Fibroblast of skin of abdomen (primary cell): ENCODE measurements at places on chromosomes 2 and 18.

DNA sequence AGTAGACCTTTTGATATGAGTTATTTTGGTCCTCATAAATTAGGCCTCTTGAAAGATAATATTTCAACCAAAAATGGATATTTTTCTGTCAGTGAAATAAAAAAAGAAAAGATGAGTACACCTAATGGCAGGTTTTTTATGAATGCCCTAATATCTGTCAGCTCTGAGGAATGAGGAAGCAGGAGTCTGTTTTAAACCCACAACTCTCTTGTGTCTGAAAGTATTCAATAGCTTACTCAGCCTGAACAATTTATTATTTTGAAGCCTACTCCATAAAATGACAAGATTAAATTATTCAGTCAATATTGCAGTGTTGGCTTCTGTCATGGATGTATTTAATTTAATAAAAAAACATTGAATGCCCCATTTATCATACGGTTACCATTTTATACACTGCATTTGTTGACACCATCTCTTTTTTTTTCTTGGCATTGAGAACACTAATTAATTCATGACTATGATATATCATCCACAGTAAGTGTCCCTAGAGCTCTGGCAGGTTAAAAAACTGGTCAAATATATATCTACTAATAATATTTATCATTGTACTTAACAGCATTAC, 548.2 kb downstream of the CBLN2 start:
- DNase-seq = peak; percentile 1

GRCh38 chr2:70083344-70084156, 3.7 kb upstream of the PCBP1 start:
- peak; percentile 45 for DNase-seq

DNA sequence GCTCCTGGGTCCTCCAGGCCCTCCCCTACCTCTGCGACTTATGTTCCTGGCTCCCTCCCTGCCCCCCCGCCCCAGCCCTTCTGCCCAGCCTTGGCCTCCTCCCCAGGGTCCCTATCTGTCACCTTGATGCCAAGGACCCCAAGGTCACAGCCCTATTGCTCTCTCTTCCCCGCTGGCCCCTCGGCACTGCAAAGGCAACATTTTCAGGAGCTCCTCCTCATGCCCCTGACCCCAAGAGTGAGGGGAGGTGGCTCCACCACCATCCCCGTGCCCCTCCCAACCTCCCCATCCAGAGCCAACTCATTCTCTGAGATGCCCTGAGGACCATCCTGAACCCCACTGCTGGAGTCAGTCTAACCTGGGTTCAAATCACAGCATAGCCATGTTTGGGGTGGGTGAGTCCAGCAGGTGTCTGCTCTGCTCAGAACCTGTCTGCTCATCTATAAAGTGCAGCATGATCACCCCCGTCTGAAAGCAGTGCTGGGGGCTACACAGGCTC, 11.7 kb downstream of the LIMS2 start:
- no peak for DNase-seq

- no peak for DNase-seq
Measured at GRCh38 chr2:129689653-129690448, 289.6 kb upstream of the RAB6C start.

- DNase-seq = no peak
Measured at GRCh38 chr2:39068299-39069135, 52.3 kb downstream of the SOS1 start.

- DNase-seq = no peak
Measured at GRCh38 chr2:62956651-62957050, 94.0 kb upstream of the OTX1 start.

DNA sequence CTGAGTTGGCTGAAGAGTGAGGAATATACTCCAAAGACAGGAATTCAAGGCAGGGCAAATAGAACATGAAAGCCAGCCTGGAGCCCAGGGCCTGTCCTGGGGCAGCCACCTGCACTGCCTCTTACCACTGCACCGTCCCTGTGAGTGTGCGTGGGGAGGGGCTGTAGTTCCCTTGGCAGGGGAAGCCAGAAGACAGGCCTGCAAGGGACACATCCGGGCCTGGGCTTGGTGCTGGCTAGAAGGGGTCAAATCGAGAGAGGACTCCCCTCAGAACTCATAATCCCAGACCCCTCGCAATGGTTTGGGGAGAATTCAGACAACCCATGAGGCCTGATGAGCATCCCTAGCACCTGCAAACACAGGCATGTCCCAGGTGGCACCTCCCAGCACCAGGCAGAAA, 87.0 kb downstream of the HDAC4 start:
- no peak for DNase-seq

DNA sequence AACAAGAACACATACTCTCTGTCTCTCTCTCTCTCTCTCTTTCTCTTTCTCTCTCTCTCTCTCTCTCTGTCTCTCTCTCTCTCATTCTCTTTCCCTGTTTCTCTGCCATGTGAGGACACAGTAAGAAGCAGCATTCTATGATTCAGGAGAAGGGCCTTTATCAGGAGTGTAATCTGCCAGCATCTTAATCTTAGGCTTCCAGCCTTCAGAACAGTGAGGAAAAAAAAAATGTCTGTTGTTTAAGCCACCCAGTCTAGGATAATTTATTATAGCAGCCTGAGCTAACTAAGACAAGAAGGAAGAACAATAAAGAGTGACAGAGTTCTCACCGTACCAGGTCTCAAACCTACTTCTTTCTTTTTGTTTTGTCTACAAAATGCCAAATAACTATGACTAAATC, 399.4 kb downstream of the SOCS6 start:
- no peak for DNase-seq

DNA sequence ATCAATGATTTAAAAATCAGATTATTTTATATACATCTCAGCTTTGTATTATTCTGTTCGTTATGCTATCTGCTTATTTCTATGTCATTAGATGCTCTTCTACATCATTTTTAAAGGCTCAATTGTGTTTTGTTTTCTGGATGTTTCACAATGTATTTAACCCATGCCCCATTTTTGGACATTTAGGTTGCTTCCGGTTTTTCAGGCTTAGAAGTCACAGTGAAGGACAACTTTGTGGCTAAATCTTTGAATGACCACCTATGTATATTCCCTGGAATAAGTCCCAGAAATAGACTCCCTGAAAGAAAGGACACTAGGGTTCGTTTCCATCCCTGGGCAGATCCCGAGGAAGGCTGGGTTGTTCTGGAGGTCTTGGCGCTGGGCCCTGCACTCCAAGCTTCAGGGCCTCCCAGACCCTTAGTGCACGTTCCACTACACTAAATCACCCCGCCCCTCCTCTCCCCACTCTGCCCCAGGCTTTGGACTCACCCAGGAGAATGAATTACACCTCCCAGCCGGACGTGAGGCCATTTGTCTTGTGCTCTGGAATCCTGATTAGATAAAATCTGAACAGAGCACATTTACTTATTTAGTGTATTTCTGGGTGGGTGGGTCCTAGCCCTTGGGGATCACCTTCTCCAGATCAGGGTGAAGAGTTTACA, 188.2 kb downstream of the ZFP36L2 start:
- DNase-seq = peak; percentile 75

DNA sequence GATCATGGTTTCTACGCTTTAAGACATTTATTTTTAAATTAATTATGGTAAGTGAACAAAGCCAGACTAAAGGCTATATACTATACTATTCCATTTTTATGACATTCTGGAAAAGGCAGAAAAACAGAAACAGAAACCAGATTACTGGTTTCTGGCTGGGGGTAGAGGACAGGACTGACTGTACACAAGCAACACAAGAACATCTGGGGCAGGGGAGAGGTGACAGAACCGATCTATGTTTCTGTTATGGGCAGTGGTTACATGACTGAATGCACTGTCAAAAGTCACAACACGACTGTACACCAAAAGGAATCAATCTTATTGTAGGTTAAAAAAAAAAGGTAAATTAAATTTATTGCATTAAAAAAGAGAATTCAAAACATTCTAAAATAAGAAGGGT, 64.7 kb downstream of the PTPN2 start:
- no peak for DNase-seq

- DNase-seq = no peak
Measured at GRCh38 chr2:136502660-136503059, 262.7 kb upstream of the THSD7B start.

DNA sequence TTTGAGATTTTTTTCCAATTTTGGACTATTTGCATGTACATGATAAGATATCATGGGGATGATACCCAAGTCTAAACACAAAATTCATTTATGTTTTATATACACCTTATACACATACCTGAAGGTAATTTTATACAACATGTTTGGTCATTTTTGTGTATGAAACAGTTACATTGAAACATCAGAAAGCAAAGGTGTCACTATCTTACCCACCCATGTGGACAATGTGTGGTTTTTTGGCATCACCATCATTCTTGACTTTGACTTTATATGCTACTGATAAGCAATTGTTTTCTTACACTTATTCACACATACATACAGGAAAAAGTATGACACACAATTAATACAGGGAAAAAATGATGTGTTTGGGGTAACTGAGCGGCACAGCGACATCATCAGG, 51.0 kb upstream of the ACVR1 start:
- DNase-seq = no peak

DNA sequence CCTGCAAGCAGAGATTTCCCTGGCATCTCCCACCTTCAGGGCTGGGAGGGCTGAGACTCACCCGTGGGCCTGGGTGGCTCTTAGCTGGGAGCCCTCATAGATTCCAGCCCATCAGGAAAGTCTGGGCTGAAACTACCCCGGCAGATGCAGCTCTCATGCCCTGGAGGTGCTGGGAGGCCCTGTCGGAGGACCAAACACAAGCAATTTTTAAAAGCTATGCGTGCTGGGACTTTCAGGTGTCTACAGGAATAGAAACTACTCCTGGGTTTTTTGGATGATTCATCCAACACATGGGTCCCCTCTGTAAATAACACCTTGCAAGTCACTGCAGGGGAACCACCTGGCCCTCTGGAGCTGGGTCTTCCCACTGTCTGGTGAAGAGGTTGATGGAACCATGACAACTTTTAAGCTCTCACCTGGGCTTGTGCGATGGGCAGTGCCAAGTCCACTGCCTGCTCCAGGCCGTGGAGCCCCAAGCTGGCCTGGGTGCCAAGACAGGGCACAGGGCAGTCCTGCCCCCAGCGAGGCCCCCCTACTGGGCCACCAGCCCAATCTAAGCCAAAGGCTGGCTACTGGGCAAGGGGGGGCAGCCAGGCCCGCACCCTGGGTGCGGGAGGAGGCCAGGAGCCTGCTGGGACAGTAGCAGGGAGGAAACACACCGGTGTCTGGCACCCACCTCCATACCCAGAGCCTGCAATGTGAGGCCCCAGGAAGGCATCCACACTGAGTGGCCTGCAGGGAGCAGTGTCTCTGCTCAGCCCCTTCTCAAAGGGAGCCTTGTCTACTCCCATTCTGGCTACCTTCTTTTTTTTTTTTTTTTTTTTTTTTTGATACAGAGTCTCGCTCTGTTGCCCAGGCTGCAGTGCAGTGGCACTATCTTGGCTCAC, 1.1 kb upstream of the GPR55 start:
- DNase-seq = no peak

DNA sequence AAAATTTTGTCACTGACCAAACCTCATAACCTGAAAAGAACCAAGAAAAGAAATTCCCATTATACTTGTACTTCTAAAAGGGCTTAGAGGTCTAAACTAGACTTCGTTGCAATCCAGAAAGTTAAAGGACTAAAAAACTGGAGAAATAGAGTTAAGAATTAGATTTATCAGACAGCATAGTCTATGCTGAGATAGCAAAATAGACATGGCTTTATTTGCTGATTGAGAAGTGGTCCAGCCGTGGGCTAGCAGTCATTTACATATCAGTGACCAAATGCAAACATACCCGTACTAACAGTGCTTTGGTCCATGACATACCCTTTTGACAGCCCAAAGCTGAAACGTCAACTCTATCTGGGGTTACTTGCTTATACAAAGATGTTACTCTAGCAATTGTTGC, 223.5 kb downstream of the AGPS start:
- DNase-seq = no peak

GRCh38 chr2:22002066-22002465, 878.3 kb downstream of the TDRD15 start:
- no peak for DNase-seq

DNA sequence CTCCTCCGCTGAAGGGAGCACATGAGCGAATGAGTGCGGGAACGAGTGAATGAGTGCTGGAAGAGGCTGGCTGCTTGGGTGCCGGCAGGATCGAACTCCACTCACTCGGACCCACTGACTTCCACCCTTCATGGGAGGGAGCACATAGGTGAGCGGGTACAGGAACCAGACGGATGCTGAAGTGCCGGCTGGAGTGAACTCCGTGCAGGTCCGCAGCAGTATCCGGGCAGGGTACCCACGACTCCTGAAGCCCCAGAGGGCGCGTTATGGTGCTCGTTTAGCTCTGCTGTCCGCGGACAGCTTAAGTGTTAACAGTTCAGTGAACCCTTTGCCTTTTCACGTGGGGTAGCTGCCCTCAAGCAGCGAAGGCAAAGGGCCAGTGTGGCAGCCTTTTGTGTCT, 23.2 kb downstream of the RPRM start:
- DNase-seq = no peak

- DNase-seq = no peak
Measured at GRCh38 chr2:209845666-209846065, 74.0 kb downstream of the UNC80 start.

- DNase-seq = peak; percentile 19
Measured at GRCh38 chr2:26727641-26728561, 35.4 kb downstream of the KCNK3 start.

GRCh38 chr2:119678021-119678656, 862 bp upstream of the TMEM177 start:
- no peak for DNase-seq

DNA sequence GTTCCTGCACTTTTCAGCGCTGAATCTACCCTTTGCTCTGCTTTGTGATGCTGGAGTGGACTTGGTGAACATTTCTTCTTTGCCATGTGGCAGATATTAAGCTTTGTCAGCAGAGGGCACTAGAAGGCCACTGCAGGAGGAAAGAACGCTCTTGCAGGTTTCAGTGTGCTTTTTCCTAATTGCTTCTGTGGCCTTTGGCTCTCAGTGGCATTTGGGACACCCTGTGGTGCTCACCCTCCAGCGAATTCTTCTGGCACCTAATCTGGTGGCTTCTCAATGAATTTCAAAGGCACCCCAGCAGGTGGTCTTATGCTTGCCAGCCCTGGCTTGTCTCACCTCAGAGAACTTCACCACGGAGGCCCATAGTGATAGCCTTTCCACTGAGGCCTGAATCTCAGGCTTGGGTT, 146.7 kb downstream of the MYO3B start:
- peak; percentile 29 for DNase-seq

DNA sequence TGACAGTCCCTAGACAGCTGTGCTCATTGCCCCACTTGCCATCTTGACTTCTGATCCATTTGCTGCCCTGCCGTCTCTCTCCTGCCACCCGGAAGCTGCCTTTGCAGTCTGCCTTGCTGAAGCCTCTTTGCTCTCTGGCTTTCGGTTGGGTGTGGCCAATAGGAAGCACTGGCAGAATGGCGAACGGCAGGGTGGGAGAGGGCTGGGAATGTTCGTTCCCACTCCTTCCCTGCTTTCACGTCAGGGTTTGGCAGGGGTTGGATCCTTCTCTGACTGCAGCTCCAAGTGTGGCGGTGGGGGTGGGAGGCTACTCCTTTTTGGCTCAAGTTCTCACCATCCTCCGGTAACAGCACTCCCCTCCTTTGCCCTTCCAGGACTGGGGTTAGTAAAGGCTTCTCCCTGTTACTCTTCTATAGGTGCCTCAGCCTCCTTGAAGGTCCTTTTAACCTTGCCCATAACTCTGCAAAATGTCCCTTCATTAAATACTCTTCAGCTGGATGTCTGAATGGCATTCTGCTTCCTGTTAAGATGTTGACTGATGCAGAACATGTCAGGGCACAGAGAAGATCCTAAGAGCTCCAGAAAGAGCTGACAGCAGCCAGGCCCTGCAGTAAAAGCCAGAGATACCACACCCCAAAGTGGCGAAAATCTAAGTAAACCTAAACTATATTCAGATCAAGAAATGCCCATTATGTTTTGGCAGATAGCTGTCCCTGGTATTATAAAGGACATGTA, 299.7 kb downstream of the CDCA7 start:
- no peak for DNase-seq

- DNase-seq = no peak
Measured at GRCh38 chr2:15238028-15238427, 323.1 kb downstream of the NBAS start.
